ENCODE measurements at places on chromosomes 5 and 9.

DNA sequence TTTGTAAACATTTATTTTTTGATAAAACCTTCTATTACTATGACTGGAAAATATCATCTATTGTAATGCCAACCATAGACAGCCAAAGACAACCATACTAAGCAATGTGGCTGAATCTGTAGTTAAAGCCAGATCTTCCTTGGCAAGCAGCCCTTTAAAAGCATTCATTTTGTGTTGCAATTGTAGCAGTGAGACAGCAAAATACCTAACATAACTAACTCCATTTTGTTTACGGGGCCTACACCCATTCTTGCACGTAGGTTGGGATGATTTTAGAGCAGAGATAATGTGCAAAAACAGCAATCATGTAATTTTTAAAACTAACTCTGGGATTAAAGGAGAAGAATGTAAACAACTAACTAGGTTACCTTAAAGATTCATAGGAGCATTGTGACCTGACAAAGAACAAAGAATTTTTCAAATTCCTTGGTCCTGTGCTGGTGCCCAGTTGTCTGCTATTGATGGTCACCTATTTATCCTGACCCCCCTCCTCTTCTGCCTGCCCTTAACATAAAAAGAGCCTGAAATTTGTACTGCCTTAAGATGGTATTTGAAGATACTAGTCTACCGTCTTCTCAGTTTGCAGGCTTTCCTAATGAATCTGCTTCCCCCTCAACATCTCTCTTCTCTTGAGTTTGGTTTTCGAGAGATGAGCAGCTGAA is 10.6 kb downstream of the IFNA1 start:
- DNase-seq = no peak

DNA sequence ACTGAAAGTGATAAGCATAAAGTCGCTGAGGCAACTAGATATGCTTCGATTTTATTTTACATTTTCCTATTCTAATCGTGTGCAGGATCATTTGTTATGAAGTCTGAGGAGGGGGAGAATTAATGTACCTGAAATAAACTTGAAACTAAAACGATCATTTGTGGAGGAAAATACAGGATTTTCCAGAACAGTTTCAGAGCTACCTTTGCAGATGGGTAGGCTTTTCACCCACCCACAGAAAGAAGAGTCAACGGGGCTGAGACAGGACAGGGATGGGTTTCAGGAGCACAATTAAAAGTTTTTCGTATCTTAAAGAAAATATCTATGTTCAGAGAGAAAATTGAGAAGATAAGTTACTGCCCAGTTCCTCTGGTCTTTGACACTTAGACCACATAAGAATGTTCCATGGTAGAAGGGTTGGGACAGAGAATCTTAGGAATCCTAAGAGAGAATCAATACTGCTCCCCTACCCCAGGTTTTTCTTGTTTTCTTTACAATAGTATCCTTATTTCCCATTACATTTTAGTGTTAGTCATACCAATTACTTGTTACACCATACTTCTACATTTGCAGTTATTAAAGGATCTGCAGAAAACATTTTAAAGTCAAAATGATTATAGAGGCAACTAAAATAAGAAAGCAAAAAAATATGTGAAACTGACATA is 211.4 kb downstream of the DEPDC1B start:
- DNase-seq = no peak

DNA sequence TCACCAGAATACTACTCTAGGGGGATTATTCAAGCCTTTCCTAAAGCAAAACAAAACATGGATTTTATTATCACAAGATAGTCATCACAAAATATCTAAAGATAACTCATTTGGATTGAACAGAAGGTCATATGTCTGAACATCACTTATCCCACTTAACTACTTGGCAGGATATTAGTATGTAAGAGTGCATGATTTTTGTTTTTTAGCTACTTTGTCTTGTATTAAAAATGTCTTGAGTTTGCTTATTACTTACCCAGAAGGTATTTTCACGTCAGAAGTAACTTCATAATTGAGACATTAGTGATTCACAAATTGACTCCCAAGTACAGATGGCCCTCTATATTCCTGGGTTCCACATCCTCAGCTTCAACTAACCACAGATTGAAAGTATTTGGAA is 113.8 kb downstream of the TLE4 start:
- DNase-seq = no peak

DNA sequence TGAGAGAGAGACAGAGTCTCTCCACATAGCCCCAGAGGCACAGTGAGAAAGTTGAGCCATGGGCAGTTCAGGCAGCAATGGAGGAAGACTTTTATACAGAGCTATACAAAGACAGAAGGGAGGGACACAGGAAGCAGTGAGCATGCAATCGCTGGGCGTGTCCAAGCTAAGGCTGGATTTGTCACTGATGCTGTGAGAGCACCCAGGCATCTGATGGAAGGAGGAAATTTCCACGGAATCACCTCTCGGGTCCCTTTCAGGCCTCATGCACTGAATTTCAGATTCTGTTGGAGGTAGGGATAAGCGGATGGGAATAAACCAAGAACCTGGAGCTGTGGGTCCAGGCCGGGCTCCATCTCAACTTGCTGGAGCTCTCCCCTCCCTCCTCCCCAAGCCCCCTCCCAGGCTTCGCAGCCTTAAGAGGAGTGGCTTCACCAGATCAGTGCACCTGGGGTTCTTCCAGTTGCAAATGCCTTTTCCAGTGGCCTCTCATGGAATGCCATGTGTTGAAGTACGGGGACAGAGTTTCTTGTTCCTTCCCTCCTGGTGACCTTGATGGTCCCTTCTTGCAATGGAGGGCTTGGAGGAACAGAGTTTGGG is 114.8 kb upstream of the ALDH1B1 start:
- DNase-seq = no peak

DNA sequence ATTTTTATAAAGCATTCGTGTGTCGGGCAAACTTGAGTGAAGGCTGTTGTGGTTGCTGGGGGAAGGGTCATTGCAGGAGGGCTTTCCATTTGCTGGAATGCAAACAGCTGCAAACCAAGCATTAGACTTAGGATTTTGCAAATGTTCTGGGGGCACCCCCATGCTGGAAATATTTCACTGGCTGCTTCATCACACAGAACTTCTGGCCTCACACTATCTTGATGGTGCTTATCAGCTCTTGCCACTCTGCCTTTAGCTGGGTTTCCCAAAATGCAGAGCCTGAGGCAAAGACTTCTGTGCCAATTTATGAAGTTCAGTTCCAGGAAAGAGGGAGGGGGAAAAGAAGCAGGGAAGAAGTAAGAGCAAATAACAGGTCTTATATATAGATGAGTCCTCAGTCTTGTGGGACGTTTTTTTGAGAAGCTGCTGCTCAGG is 8.6 kb upstream of the COL15A1 start:
- DNase-seq = no peak

GRCh38 chr9:127305838-127306226 is 41.3 kb downstream of the GARNL3 start:
- no peak for DNase-seq

DNA sequence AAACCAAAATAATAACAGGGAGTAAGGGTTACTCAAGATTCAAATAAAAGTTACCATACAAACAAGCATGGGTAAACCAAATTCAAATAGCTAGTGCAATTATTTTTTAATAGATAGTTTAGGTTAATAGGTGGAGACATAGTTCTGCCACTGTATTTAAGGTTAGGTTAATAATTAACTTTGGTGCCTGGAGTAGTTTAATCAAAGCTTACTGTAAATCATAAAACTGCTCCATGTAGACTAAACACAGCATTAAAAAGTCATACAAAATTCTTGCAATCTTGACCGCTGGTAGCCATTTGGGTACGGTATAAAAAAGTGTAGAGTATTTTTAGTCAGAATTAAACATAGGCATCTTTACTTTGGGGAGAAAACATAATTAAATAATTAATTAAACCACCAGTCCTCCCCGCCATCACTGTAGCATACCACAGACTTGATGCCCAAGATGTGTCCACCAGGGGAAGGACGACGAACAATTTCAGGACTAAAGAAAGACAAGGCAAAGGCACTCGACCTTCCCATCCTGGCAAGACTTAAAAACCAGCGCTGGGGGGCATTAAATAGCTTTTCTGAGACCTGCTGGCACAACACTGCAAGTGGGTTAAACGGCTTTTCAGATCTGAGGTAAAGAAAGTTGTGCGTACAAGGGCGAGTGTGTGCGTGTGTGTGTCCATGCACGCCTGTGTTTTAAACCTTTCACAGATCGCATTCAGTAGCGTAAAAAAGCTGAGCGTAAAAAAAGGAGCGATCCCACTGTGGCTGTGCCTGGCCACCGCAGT is 2.9 kb downstream of the SEMA6A start:
- no peak for DNase-seq

DNA sequence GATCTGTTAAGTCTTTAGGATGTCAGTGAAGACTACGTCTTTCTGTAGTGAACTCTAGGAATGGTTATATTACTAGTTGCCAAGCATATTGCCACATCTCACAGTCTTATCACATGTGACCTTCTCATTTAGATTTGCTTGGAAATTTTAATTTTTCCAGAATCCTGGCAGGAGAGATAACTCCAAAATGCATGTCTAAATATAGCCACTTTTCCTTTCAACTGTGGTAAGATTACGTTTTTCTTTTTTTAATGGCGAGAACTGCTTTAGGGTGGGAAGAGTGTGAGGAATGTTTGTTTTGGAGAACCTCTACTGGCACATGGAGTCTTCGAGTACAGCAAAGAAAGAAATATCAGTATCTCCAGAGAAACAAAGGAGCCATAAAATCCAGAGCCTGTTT is 91.7 kb upstream of the ADAMTSL1 start:
- DNase-seq = no peak

- no peak for DNase-seq
Measured at GRCh38 chr9:89664896-89665329, 60.1 kb downstream of the GADD45G start.

- DNase-seq = no peak
Measured at GRCh38 chr5:31165729-31166128, 27.8 kb upstream of the CDH6 start.

DNA sequence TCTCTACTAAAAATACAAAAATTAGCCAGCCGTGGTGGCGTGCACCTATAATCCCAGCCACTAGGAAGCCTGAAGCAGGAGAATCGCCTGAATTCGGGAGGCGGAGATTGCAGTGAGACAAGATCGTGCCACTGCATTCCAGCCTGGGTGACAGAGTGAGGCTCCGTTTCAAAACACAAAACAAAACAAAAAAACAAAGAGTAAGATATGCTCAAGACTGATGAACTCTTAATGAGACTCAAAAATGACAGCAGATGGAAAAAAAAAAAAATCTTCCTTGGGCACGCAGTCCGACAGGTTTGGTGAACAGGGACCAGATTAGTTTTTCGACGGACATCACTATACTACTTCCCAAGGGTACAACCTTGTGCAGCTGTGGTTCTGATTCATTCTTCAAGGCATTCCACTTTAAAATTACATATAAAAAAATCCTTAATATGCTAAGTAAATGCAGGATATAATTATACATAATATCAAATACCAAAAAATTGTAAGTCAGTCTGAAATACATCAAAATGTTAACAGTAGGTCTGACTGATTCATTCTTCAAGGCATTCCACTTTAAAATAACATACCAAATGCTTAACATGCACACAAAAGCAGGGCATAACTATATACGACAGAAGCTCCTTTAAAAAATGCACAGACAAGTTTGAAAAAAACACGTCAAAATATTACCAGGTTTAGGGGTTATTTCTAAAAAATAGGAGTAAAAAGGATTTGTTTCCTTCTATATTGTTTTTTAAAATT is 12.3 kb downstream of the PSIP1 start:
- no peak for DNase-seq

GRCh38 chr9:69076550-69076949 is 41.0 kb downstream of the FXN start:
- no peak for DNase-seq

GRCh38 chr5:109748546-109748945 is 58.8 kb downstream of the MAN2A1 start:
- no peak for DNase-seq

DNA sequence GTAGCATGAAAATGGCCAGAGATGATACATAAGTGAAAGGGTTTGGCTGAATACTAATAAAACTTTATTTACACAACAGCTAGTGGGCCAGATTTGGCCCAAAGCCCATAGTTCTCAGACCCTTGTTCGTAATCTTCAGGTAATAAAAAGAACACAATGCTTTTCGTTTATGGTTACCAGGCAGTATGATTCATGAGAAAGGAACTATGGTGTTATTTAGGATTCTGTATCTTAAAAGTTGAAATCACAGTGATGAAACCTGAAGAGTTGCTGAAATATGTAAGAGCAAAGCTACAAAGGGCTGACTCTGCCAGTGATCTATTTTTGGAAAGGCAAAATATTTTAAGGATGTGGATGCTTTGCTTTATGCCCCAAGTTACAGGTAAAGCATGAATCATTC is 192.7 kb downstream of the SMC2 start:
- no peak for DNase-seq

- no peak for DNase-seq
Measured at GRCh38 chr9:78609450-78609849, 312.5 kb downstream of the PSAT1 start.
